Endothelial cell (in vitro differentiated cells): ENCODE measurements at places on chromosomes 4 and X. TPM values are rescaled to one million over a fixed set of nuclear protein-coding genes. Genes with fewer than 3 reads are reported as not detected.

The MAP7D2 gene
- total RNA-seq = 2.7 TPM

The NUP62CL gene
- 9.3 TPM for total RNA-seq

The EGFL6 gene
- not detected for total RNA-seq

The FAM133A gene
- total RNA-seq = 0.31 TPM

The GPC4 gene
- 15.6 TPM for total RNA-seq

The SMIM10L2A gene
- total RNA-seq = 23.6 TPM

The ZMAT1 gene
- total RNA-seq = 7.3 TPM

DNA sequence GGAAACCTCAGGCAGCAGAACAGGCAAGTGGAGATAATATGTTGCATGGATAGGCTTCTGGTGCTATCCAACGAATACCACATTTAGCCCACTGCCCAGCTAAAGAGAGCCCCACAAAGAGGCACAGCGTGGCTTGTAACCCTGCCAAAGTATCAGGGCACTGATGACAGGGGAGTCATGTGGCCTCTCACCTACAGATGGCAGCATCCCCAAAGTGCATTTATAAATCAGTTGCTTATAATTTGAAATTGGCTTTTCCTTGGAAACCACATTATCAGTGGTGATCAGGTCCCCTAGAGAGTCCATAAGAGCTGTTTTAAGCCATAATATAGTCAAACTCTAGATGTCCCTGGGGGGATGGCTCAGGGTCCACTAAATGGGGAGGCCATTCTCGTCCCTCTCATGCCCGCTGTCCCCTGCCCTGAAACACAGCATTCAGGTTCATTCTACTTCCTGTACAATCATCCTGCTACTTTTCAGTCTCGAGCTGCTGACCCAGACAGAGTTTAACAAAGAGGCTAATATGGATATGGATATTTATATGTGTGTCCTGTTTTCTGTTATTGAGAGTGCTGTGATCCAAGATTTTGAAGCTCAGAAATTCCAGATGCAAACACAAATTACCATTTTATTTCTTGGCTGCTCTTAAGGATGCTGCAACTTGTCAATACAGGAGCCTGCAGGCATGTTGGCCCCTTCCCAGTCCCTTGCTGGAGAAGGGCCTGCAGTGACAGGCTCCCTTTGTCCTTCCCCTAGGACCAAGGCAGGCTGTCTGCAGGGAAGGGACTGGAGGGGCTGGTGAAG is 28.5 kb downstream of the SRPX start:
- no peaks in the 10 kb centered on the region for H3K27me3 ChIP-seq
- peaks cover 3% of the 10 kb centered on the region for H3K4me1 ChIP-seq
- H3K4me3 ChIP-seq = no peak overlapping the region
- H3K36me3 ChIP-seq = no peaks in the 10 kb centered on the region
- DNase-seq = peak; percentile 10

GRCh38 chr4:40669504-40669903 is 39.8 kb upstream of the RBM47 start:
- no peaks in the 10 kb centered on the region for H3K36me3 ChIP-seq
- H3K4me1 ChIP-seq = peaks cover 7% of the 10 kb centered on the region
- no peak overlapping the region for H3K4me3 ChIP-seq
- no peak for DNase-seq
- no peak overlapping the region for H3K27ac ChIP-seq

GRCh38 chr4:173174594-173175012 is 6.0 kb downstream of the GALNT7 start:
- H3K27me3 ChIP-seq = peaks cover 11% of the 10 kb centered on the region
- no peak overlapping the region for H3K27ac ChIP-seq
- H3K4me1 ChIP-seq = peaks cover 65% of the 10 kb centered on the region
- peaks cover 4% of the 10 kb centered on the region for H3K36me3 ChIP-seq
- no peak for DNase-seq

- DNase-seq = no peak
- no peak overlapping the region for H3K27ac ChIP-seq
- no peak overlapping the region for H3K4me3 ChIP-seq
- peaks cover 19% of the 10 kb centered on the region for H3K36me3 ChIP-seq
- peaks cover 5% of the 10 kb centered on the region for H3K27me3 ChIP-seq
- no peaks in the 10 kb centered on the region for H3K4me1 ChIP-seq
Observed at GRCh38 chr4:39770471-39770870, 72.5 kb downstream of the UBE2K start.

DNA sequence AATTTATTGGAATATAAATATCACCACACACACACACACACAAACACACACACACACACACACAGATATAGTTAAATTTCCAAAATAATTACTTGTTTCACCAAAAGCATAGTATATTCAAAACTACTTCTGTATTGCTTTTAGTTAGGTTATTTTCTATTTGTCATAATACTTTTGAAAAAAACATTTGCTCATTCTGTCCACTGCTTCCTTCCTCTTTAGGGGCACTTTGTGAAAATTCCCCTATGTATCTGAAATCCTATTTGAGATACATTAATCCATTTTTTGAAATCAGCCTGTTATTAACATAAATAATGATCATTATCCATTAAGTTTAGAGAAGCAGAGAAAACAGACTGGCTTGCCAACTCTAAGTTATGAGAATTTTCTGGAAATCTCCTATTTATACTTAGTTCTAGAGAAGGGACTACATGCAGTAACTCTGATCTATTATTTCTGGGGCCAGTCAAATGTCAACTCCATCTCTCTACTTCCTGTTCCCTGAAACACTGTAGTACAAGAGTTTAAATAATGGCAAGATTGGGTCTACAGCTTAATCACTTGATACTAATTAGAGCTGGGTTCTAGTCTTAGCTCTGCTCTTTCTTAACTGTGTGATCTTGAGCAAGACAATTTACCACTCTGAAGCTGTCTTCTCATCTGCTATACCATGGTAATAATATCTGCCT is 54.4 kb upstream of the GPR174 start:
- no peaks in the 10 kb centered on the region for H3K27me3 ChIP-seq
- no peak overlapping the region for H3K4me3 ChIP-seq
- H3K27ac ChIP-seq = no peak overlapping the region
- H3K4me1 ChIP-seq = no peaks in the 10 kb centered on the region
- no peak for DNase-seq

- H3K4me1 ChIP-seq = no peaks in the 10 kb centered on the region
- H3K27ac ChIP-seq = no peak overlapping the region
- H3K4me3 ChIP-seq = no peak overlapping the region
- no peaks in the 10 kb centered on the region for H3K27me3 ChIP-seq
Observed at GRCh38 chrX:118286066-118286762, 59.7 kb upstream of the WDR44 start.

- DNase-seq = no peak
- H3K4me1 ChIP-seq = no peaks in the 10 kb centered on the region
- no peak overlapping the region for H3K4me3 ChIP-seq
- no peaks in the 10 kb centered on the region for H3K36me3 ChIP-seq
- H3K27me3 ChIP-seq = no peaks in the 10 kb centered on the region
- no peak overlapping the region for H3K27ac ChIP-seq
Observed at GRCh38 chr4:60002603-60003337, 1197.4 kb upstream of the ADGRL3 start.

- H3K27me3 ChIP-seq = no peaks in the 10 kb centered on the region
- H3K27ac ChIP-seq = no peak overlapping the region
- DNase-seq = no peak
- no peak overlapping the region for H3K4me3 ChIP-seq
- no peaks in the 10 kb centered on the region for H3K36me3 ChIP-seq
- peaks cover 22% of the 10 kb centered on the region for H3K4me1 ChIP-seq
Observed at GRCh38 chrX:103781062-103781402, 4.4 kb downstream of the PLP1 start.

DNA sequence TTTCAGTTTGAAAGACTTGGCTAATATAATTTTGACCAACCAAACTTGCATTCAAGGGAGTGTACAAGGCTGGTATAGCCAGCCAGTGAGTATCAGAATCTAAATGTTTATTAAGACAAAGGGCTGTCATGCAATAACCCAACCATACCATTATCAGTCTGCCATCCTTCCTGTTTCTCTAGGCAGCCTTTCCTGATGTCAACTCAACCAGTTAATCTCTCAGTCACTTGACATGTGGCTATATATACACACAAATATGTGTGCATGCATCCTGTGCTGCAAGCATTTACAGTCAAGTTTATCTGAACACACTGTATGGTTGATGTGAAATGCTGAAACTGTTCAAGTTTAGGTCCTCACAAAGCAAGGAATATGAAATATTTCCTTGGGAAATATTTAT is 17.2 kb downstream of the BTK start:
- DNase-seq = no peak
- H3K36me3 ChIP-seq = no peaks in the 10 kb centered on the region
- H3K4me1 ChIP-seq = peaks cover 8% of the 10 kb centered on the region
- no peaks in the 10 kb centered on the region for H3K27me3 ChIP-seq
- H3K27ac ChIP-seq = no peak overlapping the region

- H3K4me3 ChIP-seq = no peak overlapping the region
- no peak for DNase-seq
- H3K27me3 ChIP-seq = no peaks in the 10 kb centered on the region
- peaks cover 6% of the 10 kb centered on the region for H3K36me3 ChIP-seq
Observed at GRCh38 chrX:155434906-155435743, 23.3 kb downstream of the F8A3 start.

- H3K4me3 ChIP-seq = no peak overlapping the region
- no peak overlapping the region for H3K27ac ChIP-seq
- H3K4me1 ChIP-seq = no peaks in the 10 kb centered on the region
- no peak for DNase-seq
Observed at GRCh38 chr4:48141048-48141447, 7.0 kb upstream of the TXK start.

DNA sequence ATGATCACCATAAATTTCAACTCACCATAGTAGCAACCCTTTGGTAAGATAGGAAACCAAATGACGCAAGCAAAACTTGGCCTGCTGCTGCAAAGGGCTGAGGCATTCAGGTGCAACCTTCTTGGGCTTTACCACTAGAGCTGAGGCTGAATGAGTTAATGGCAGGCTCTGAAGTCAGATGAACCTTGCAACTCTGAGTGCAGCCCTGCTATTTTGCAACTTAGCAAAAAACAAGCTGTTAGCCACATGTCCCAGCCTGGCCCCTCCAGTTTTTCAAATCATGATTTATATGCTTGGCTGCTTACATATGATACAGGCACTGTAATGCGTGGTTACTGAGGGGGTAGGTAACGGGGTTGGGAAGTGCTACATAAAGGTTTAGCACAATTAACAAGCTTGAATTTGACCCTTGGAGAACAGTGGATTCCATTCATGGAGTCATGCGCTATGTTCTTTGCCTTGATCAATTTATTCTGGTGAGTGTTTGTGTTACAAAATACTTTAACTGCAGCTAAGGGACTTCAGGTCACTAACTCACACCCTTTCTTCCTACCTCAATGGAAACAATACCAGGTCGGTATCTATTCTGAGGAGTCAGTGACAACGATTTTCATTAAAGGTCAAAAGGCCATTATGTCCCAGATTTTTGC is 80.5 kb upstream of the PPARGC1A start:
- no peaks in the 10 kb centered on the region for H3K36me3 ChIP-seq
- H3K27ac ChIP-seq = no peak overlapping the region
- H3K4me3 ChIP-seq = no peak overlapping the region
- peaks cover 17% of the 10 kb centered on the region for H3K4me1 ChIP-seq
- no peak for DNase-seq
- H3K27me3 ChIP-seq = no peaks in the 10 kb centered on the region

- no peak overlapping the region for H3K27ac ChIP-seq
- DNase-seq = no peak
- H3K4me3 ChIP-seq = no peak overlapping the region
Observed at GRCh38 chr4:119080721-119081541, 54.7 kb upstream of the MYOZ2 start.

GRCh38 chr4:20313237-20314030 is 61.7 kb downstream of the SLIT2 start:
- no peak overlapping the region for H3K27ac ChIP-seq
- no peaks in the 10 kb centered on the region for H3K27me3 ChIP-seq
- DNase-seq = peak; percentile 78

DNA sequence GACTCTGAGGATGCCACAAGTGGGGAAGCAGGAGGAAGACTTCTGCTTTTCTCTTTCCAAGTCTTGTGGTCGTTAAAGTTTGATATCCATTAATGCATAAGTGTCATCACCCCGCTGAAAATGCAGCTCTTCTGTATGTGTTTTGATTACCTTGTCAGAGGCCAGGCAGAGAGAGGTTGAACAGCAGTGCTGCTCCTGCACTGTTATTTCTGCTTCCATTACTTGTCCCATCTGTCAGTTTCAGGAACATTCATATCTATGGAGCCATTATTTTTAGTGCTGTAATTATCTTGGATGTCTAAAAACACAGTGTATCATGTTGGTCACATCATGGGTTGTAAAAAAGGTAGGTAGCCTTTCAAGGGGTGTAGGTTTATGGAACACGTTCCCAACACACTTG is 62.0 kb upstream of the ESX1 start:
- peaks cover 2% of the 10 kb centered on the region for H3K27me3 ChIP-seq
- no peak overlapping the region for H3K4me3 ChIP-seq
- H3K27ac ChIP-seq = no peak overlapping the region
- H3K36me3 ChIP-seq = no peaks in the 10 kb centered on the region
- H3K4me1 ChIP-seq = peaks cover 6% of the 10 kb centered on the region
- DNase-seq = no peak

GRCh38 chr4:29051381-29051965 is 1668.7 kb upstream of the PCDH7 start:
- no peak overlapping the region for H3K27ac ChIP-seq
- H3K36me3 ChIP-seq = peaks cover 3% of the 10 kb centered on the region
- H3K4me1 ChIP-seq = peaks cover 29% of the 10 kb centered on the region
- peaks cover 5% of the 10 kb centered on the region for H3K27me3 ChIP-seq

DNA sequence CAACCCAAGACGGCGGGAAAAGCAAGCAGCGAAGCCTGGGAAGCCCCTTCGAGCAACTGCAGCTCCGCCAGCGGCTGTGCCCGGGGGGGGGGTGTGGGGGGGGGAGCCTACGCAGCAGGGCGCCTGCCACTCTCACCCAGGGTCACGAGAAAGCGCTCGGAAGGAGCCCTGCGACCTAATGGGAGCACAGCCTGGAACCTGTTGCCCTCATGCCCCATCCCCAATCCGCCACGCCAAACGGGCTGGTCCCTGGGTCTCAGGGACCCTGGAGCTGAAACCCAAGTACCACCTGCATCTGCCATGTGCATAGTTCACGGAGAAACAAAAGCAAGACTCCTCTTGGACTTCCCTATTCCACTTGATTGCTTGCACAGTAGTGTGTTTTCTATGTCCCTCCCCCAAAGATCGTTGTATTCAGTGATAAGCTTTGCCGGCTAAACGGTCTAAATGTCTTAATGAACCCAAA is 359 bp upstream of the GAB3 start:
- no peak for DNase-seq
- no peak overlapping the region for H3K27ac ChIP-seq
- no peaks in the 10 kb centered on the region for H3K36me3 ChIP-seq
